ENCODE measurements at places on chromosomes 13 and 19.

GRCh38 chr13:114024603-114025404 is 50.9 kb upstream of the C13orf46 start:
- no peak for DNase-seq

GRCh38 chr13:38628554-38628953 is 58.3 kb upstream of the FREM2 start:
- DNase-seq: no peak

GRCh38 chr13:23140492-23140891 is 40.3 kb upstream of the SGCG start:
- peak; percentile 54 for DNase-seq

DNA sequence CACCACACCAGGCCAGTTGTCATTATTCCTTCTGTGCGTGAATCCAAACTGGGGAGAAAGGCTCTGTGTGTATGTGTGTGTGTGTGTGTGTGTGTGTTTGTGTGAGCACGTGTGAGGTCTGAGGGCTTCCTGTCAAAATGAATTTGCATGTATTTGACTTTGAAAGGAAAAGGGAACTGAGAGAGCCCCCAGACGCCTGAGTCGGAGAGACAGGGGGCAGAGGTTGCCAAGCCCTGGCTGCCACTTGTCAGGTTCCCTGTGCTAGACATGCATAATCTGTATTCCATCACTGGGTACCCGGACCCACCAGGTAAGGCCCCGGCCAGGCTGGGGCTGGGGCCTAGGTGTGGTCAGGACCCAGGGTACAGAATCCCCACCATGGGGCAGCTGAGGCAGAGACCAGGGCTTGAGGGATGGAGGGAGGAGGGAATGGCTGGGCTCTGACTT is at the start of gene CLEC17A:
CLEC17A (plus strand) TSS at position 191 of the 447 bp plus-strand sequence; CDS start at position 268, 77 bp downstream.
- no peak for DNase-seq

GRCh38 chr13:44840131-44840530 is 149.1 kb downstream of the NUFIP1 start:
- no peak for DNase-seq

GRCh38 chr13:50713523-50714248 is 129.8 kb downstream of the DLEU7 start:
- peak; percentile 82 for DNase-seq

GRCh38 chr19:49589502-49589905 is 1.5 kb upstream of the PRR12 start:
- no peak for DNase-seq

DNA sequence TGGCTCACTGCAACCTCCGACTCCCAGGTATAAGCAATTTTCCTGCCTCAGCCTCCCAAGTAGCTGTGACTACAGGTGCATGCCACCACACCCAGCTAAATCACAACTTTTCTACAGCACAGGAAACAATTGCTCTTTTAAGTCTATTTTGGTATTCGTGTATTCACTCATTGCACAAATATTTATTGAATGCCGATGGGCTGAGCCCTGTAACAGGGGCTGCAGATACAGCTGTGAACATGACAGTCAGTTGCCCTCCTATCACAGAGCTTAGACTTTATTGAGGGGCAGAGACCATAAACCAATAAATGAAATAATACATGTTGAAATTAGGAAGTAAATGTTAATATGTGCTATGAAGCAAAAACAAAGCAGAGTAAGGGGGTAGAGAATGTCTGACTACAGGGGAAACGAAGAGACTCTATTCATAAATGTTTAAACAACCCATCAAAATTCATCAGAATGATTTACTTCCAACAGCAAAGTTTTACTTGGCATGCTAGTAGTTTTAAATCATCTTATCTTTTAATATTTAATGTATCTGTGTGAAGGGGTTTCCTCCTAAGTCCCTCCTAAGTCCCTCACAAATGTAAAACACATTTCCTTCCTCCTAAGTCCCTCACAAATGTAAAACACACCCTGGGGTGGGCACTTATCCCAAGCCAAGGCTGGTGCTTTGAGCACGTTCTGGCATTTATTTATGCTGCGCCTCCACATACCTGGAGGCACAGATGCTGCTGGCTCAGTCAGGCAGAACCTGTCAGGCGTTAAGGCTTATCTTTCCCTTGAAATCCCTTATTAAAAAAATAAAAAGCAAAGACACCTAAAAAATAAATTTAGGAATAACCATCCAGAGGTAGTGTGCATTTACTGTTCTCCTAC is 140.8 kb downstream of the MIPEP start:
- DNase-seq: no peak

DNA sequence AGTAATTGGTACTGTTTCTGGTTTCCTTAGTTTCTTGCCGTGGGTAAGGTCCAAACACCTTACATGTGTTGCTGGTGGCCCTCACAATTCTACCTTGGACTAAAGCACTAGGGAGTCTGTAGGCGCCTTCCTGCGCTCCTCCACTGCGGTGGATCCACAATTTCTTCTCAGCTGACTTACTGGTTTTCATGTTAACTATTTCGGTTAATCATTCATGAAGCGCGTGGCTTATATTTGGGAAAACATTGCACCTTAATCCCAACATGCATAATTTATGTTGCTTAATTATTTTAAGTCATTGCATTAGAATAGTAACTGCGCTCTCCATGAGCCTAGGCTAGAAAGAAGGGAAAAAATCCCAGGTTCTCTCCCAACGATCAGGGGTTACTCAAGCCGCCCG is 37.7 kb downstream of the ARHGEF7 start:
- no peak for DNase-seq

DNA sequence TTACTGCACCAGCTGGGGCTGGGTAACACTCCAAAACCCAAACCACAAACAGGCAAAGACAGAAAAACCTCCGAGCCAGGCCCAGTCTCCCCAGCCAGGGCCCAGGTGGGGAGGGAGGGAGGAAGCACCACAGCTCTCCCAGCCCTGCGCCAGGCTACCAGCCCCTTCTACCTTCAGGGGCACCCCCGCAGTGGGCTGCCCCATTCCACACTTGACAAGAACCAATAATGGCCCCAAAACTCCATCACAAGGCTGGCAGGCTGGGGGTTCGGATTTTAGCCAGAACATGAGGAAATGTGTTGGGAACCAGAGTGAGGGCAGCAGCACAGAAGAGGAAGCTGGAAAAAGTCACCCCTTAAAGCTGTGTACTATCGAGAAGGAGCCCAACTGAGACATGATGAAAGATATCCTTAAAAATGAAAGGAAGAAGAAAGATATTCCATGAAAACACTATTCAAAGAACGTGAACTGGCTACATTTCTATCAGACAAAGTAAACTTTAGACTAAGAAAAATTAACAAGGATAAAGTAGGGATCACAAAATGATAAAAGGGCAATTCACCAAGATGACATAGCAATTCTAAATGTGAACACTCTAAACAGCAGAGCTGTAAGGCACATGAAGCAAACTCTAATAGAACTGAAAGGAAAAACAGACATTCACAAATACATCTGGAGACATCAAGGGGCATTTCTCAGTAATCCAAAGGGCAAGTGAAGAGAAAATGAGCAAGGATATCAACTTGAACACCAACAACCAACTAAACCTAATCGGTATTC is 12.9 kb downstream of the TUBGCP3 start:
- DNase-seq: no peak

DNA sequence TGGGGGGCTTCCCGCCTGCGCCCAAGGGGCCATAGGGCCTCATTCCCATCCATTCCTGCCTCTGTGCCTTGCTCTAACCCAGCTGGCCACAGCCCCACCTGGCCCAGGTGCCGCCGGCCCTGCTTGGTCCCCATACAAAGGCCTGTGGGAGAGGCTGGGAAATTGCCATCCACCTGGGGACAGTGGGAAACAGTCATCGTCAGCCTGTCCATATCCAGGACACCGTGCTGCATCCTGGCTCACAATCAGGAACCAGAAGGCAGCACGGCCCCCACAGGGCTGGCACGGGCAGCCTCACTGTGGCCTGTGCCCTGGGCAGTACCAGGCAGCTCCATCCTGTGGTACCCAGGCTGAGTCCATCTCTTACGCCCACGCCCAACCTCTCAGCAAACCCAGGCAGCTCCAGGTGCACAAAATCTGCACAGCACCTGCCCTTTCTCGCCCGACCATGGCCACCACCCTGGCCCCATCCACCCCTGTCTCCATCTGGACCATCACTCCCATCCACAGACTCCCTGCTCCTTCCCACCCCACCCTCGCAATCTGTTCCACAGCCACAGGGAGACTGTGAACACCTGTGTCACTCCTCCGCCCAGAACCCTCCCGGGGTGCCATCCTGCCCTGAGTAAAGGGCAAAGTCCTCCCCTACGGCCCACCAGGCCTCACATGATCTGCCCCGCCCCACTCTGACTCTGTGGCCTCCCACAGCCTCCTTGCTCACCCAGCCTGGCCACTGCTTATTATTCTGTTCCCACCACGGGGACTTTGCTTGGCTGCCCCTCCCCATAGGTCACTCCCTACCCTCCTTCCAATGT is 21.1 kb upstream of the FBXO27 start:
- no peak for DNase-seq

DNA sequence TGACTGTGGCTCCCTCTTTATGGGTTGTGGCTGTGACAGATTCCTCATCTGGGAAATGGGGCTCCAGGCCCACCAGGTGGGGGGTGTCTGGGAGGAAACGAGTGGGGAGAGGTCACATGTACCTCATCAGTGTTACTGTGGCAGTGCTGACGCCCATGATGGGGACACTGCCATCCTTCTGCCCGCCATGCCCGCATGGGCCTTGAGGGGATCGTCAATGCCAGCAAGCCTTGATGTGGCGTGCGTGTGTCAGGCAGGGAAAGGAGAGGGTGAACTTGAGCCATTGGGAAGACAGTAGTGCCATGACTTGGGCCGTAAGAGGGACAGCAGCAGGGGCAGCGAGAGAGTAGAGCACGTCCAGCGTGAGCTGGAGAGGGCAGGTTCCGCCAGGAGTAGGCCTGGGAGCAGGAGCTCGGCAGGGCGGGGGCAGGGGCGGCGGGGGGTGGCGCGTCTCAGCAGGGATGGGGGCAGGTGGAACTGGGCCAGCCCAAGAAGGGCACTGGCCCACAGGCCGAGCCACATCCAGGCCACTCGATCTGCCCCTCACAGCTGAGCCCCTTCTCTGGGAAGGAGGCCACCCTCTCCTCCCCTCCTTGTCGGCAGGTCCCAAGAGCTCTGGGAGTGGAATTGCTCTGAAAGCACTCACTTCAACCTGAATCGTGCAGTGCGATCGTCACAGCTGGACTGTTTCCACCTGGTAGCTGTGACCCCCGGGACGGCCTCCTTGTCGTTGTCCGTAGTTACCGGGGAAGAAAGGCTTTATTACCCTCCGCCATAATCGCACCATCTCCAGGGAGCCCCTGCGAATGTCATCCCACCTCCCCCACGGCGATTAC is 9.9 kb downstream of the KLHL26 start:
- DNase-seq: no peak

DNA sequence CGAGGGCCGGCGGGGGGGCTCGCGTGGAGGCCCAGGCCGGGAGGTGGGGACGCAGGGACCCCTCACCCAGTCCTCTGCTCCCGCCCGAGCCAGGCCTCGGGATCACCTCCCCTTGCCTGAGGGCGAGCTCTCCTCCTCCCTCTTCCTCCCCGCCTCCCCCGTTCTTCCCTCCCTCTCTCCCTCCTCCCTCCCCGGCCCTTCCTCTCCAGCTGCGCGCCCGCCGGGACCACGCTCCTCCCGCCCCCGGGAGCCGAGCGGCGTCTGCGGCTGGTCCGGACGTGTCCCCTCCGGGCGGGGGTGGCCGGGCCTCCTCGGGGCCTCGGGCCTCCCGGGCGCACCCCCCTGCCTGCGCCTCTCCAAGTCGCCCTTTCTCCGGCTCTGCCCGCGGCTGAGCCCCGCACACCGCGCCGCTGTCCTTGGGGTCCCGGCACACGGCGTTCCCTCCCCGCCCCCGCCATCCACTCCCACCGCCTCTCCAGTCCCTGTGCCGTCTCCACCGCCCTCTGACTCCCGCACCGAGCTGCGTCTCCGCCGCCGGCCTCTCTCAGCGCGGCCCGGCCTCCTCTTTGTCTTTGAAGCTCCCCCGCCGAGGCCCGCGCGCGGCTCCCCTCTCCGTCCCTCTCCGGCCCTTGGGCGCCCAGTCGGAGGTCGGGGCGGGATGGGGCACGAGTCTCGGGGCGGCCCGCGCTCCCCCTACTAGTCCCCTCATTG is 5.7 kb downstream of the SOX1 start:
- DNase-seq: peak; percentile 84

DNA sequence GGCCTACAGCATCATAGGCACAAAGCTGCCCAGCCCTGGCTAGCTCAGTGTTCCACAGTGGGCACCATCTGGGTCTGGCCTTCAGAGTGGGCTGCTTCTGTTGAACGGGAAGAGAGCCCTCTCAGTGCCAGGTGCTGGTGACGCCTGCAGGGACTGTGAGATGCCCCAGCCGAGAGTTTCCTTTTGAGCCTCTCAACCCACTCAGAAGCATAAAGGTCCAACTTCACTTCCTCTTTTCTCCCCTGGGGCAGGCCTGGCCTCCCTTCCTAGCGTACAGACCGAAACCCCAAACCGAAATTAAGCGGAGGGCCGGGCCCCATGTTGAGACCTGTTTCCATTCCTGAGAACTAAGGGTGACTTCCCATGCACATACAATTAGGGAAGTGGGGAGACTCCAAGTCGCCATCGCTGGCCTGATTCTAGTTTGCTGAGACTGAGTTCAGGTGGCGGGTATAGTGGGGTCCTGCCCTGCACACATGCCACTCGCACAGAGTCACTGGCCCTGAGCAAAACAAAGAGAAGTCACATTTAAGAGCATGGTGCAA is 6.9 kb downstream of the RAB8A start:
- DNase-seq: no peak

GRCh38 chr19:6590827-6591319 is at the start of gene CD70:
Gene CD70, minus strand, starts transcription at chr19:6591150. Its CDS starts 148 bp downstream, at chr19:6591002.
- DNase-seq: peak; percentile 89

GRCh38 chr19:17025361-17025760 is 1.2 kb downstream of the CPAMD8 start:
- no peak for DNase-seq

DNA sequence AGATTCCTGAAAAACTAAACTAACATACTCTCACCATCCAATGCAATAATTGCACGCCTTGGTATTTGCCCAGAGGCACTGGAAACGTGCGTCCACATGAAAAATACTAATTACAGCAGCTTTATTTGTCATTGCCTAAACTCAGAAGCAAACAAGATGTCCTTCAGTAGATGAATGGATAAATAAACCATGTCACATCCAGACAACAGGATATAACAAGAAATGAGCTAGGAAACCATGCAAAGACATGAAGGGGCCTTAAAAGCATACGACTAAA is 25.0 kb downstream of the ELL start:
- DNase-seq: no peak

DNA sequence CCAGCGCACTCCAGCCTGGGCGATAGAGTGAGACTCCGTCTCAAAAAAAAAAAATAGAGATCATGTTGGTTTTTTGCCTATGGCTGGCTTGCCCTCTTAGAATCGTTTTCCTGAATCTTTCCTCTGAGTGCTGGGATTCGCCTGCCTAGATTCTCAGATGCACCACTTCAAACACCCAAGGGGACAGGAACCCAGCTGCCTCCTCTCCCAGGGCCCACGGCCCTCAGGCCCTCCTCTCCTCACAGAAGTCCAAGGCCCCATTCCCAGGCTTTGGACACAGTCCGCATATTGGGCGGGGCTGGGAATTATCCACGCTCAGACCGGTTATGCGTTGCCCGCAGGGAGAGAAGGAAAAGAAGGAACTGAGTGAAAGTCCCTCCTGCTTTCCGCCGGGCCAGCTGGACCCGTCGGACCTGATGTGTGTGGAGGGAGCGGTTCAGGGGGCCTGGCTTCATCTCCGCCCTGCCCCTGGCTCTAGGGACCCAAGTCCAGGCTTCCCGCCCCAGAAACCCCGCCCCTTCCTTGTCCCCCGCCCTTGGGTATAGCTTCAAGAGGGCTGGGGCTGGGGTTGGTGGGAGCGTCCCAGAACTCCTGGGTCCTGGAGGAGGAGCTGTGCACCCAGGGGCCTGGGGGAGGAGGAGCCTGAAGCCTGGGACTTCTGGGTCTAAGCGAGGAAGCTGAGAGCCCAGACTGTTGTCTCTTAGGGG is 5.8 kb downstream of the PPFIA3 start:
- DNase-seq: no peak

Data from Daoy (cell line).